ENCODE measurements at places on chromosomes 13 and 19.
A peak's percentile ranks its signal among the peaks of the same experiment; 100 is the strongest.

DNA sequence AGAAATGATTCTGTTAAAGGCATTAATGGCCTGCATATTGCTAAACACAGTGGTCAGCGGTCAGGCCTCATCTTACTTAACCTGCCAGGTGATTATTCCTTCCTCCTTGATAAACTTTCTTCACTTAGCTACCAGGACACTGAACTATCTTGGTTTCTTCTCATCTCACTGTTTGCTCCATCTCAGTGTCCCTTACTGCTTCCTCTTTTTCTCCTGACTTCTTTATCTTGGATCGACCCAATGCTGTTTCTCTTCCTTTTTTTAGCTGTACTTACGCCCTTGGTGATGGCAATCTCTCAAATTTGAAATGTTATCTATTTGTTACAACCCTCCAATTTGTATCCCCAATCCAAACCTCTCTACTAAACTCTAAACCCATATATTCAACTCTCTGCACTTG, 7.8 kb upstream of the CLC start:
- no peak for DNase-seq

DNA sequence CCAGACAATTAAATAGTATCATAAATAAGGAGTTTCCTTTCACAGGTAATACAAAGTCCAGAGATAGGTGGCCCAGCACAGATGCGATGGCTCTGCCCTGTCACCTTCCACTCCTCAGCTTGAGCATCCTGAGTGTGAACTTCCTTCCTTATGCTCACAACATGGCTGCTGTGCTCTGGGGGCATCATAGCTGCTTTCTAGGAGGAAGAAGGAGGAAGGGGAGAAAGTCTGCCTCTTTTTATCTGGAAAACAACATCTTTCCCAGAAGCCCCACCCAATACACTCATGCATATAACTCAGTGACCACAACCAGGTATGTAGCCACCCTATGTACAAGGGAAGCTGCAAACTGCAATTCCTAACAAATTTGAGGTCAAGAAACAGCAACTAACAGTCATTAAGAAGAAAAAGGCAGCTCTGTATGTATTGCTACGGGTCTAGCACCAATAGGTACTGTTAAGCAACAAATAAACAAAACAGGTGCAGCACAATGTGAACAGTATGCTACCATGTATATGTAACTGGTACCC, 201.2 kb upstream of the UBL3 start:
- DNase-seq, result no peak

DNA sequence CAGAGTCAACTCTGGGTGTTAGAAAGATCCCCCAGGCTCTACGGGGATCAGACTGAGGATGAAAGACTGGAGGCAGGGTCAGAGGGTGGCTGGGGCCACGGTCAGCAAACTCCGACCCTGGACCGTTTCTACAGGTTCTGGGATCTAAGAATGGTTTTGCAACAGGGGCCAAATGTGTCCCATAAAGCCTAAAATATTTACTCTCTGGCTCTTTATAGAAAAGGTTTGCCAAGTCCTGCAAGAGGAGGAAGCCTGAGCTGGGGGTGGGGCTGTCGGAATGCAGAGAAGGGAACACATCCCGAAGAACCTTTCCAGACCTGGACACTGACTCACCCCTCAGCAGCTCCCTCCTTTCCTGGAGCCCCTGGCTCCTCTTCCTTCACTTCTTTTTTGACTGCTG, 20.7 kb downstream of the LIG1 start:
- no peak for DNase-seq

DNA sequence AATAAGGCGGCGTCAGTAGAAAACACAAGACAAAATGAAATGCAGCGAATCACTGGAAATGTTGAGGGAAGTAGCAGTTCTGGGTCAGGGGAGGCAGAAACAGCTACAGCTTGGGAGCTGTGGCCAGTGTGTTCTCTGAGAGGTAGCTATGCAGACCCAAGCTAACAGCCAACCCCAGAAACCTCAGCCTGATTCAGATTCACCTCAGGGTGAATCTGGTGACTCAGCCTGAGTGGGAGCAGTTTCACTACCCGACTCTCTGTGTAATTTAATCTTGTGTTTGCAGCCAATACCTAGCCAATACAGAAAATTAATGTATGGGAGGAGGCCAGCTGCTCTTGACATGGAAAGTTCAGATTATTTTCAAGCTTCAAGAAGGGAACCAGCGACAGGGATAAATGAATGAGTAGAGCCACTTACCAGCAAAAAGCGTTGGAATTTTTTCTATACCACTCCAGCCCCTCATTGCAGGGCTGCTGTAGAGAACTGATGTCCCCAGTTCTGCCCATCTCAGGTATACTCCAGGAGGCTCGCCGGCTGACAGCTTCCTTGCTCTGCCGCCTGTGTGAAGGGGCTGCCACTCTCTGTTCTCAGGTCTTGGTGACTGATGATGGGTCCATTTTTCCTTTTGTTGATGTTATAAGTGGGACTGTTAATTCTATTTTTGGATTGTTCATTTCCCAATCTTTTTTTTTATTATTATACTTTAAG, 8.9 kb downstream of the IGFL3 start:
- DNase-seq, result peak; percentile 74

GRCh38 chr13:30633861-30634260, 16.1 kb downstream of the USPL1 start:
- DNase-seq, result no peak

- no peak for DNase-seq
Observed at GRCh38 chr19:31278555-31279435, 70.4 kb downstream of the TSHZ3 start.

DNA sequence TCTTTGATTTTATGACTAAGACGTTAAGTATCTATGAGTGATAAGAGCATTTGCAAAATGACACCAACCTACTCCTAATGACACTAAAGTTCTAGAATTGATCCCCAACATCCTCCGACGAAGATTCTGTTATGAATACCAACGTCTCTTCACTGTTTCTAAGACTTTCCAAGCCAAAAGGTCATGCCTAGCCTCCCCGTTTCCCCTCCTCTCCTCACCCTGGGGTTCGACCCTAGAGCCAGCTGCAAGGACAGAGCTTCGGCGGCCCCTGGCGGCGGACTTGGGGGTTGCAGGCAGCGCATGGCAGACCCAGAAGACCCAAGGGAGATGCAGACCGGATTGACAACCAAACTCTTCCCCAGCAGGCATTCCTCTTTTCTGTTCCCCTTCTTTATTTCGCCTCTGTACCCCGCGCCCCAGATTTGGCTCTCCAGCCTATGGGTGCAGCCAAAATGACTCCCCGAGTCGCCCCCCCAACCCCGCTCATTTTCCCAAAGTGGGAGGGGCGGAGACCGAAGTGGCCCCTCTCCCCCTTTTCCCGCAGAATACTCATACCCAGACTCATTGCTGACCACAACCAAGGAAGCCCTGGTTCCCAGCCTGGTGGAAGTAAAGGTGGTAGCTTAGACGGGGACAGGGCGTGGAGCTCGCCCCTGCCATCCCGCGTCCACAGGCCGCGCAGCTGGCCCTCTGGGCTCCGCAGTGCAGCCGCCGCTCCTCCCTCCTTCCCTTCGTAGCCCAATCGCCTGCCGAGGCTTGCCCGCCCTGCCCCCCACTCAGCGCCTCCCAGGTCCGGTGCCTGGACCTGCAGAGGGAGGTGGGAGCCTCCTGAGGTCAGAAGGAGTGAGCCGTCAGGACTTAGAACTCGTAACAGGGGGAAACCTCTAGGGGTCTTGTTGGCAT, 4.1 kb upstream of the EML2 start:
- peak; percentile 48 for DNase-seq

DNA sequence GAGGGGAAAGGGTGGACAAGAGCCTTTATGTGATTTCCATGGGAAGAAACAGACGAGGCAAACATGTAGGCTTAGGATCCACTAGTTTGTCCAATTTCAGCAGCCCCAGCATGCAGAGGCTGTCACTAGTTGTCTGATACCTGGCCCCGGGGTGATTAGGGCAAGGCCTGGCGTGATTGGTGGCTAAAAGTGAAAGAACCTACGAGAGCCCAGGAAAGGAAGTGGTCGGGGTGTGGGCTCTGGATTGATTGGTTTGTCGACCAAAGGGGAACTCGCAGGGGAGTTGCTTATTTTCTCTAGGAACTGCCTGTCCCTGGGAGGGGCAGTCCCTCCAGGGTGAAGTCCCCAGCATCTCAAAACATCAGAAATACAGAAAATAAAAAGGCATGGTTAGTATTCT, 64.2 kb upstream of the UQCRFS1 start:
- no peak for DNase-seq

GRCh38 chr19:57888107-57888559, 704 bp downstream of the ZNF814 start:
- peak; percentile 20 for DNase-seq

DNA sequence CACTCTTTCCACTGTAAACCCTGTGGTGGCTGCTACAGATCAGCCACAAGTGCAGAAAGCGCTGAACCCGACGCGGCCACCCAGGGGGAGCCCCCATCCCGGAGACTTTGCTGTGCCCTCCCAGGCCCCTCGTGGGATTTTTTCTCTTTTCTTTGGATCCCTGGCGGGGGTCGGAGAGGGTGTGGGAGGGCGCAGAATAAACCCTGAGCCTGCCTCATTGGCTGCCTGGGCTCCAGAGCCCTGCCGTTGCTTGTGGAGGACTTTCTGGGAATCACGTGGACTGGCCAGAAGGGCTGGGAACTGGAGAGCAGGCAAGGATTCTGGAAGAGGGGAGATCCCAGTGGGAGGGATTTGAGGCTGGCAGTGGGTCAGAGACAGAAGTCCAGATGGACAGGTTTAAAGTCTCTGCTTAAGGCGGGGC, 24.9 kb downstream of the GADD45B start:
- DNase-seq, result no peak

- no peak for DNase-seq
Observed at GRCh38 chr13:40790154-40790616, 774 bp downstream of the SLC25A15 start.

DNA sequence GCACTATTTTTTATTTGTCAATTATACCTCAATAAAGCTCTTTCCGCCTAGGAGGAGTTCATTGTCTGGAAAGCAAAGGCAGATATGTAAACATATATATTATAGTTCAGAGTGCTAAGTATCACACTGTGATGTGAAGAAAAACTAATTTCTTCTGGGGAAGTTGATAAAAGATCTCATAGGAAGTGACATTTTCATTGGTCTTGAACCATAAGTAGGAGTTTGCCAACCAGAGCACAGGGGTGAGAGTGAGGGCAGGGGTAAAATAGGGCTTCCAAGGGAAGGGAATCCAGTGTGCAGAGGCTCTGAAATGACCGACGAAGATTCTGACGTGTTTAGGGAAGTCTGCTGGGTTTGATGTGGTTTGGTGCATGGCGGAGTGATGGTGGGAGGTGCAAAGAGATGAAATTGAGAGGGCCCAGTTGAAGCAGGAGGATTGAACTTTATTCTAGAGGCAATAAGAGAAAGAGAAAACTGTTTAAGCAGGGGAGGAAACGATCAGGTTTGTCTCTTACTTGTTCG, 780 bp upstream of the GTF2F2 start:
- DNase-seq, result peak; percentile 63

DNA sequence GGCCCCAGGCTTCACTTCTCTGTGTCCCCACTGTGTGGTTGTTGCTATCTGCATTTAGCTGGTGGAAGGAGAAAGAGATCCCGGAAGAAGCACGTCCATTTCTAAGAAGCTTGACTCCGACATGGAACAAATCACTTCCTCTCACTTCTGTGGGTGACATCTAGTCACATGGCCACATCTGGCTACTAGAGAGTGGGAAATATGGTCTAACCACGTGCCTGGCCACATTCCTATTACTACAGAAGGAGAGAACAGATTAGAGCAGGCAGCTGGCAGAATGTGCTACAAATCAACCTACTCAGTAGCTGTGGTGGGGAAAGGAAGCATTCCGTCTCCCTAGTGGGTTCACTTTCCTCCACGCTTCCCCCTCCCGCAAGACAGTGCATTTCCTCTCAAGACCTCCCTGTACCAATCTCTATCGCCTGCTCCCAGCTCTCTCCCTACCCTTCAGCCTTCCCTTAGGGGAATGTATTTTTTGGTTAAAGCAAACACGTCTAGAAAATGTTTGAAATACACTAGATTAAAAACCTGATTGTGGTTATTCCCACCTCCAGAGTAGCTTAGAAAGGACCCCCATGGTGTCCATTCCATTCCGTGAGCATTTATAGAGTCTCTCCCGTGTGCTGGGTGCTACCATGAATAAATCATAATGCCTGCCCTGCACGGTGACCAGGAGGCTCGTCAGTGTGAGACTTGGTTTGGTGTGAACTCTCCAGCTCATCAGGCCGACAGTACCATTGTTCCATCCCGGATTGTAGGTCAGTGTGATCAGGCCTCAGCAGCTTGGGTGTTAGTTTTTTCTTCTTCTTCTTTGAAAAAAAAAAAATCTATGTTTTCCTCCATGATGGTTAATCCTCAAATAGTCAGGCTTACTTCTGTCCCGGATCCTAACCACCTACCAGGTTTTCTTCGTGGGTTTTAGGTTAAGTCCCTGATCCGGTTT, 8.0 kb upstream of the AMER2 start:
- no peak for DNase-seq

- no peak for DNase-seq
Observed at GRCh38 chr13:98032168-98032567, 78.7 kb downstream of the IPO5 start.
